ENCODE measurements at places on chromosomes 2 and 18.

GRCh38 chr2:237000481-237000880 lies 85.2 kb upstream of the COPS8 start:
- DNase-seq, result no peak

- no peak for DNase-seq
Measured at GRCh38 chr2:134391751-134392160, 137.9 kb downstream of the MGAT5 start.

- DNase-seq, result no peak
Measured at GRCh38 chr2:98804736-98805135, 73.8 kb upstream of the MGAT4A start.

- DNase-seq, result no peak
Measured at GRCh38 chr2:46000660-46001059, 296.5 kb upstream of the EPAS1 start.

Data from central memory CD8-positive, alpha-beta T cell (primary cell).